Stimulated activated CD8-positive, alpha-beta memory T cell treated with anti-CD3 and anti-CD28 coated beads, Interleukin-4, amount 100 ng/mL, for 1 hour (primary cell): ENCODE measurements at places on chromosomes 5 and 9.

DNA sequence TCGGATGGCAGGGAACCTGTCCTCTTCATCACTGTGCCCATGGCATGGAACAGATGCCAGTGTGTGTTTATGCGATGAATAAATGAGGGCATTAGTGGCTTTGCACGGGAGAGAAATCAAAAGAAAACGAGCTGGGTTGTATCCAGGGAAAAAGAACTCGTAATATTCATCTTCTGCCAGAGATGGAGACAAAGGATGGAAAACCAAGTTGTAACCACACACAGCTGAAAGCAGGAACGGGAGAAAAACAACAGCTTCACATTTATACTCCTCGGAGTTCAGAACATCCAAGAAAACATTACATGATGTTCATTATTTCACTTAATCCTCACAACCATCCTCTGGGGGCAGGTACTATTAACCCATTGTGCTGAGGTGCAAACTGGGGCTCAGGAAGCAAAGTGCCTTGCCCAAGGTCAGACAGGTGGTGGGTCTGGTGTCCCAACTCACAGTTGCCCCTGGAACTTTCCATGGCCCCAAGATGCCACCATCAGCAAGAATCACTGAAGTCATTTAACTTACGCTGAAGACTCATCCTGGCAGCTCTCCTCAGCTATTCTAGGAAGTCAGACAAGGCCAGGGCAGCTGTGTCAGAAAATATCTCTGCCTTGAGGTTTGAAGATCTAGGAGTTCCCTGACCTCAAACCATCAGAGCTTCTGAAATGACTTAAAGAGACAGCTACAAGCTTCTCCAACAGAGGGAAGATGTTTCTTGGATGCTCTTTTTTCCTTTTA is 250.4 kb downstream of the NSG2 start:
- no peak for DNase-seq

- no peak for DNase-seq
These were observed 116.6 kb upstream of the VCAN start for GRCh38 chr5:83354958-83355357.

- DNase-seq = no peak
These were observed 16.0 kb downstream of the CEMIP2 start for GRCh38 chr9:71752352-71752751.

DNA sequence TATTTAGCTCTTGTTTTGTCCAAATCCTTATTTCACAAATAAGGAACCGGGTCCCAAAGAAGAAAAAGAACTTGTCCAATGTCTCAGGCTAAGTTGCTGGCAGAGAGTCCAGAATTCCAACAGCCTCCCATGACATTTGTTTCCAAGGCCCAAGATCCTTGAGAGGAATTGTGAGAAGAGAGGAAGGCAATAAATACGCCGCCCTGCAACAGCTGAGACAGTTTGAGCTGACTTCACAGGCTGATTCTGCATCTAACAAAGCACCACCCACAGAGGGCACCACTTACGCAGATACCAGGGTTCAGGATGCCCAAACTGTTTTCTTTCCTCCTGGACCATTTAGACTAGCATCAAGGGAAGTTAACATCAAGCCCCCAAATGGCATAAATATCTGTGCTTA is 211.3 kb downstream of the FAM114A2 start:
- no peak for DNase-seq

- no peak for DNase-seq
These were observed 141.6 kb downstream of the NR3C1 start for GRCh38 chr5:143261748-143262392.

DNA sequence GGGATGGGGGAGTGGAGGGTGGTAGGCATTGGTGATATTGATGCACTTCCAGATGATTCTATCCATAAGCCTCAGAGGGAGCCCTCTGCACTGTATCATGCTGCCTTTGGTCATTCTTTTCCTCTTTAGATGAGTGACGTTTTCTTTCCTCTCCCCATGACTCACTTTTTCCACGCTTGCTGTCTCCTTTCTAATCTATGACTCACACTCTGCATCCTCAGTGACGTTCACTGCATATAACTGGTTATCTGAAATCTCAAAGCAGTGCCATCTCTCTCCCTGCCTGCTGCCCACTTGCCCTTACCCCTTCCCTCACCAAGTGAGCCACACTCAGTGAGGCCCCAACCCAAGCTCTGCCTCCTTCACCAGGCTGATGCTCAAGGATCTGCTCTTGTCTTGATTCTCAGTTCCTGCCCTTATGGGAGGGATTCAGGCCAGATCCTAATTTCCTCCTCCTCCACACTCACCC is 31.6 kb downstream of the PTGS1 start:
- DNase-seq = no peak

DNA sequence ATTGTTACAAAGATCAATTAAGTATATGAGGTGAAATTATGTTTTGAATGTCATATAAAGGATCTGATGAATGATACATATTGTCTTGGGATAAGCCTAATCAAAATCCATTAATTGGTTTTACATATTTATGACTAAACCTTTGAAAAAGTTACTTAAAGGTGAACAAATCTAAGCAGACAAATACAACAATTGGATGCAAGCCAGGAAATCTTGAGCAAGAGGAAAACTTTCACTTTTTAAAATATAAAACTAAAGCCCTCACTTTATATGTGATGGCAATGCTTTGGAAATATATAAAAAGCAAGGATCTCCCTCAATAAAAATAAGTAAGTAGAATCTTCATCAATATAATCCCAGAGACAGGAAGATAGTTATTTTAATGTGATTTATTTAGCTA is 80.1 kb downstream of the EDIL3 start:
- DNase-seq = no peak

GRCh38 chr9:76772686-76773445 is 8.6 kb downstream of the PCA3 start:
- DNase-seq = no peak
